ENCODE measurements at places on chromosomes 2 and 18.

DNA sequence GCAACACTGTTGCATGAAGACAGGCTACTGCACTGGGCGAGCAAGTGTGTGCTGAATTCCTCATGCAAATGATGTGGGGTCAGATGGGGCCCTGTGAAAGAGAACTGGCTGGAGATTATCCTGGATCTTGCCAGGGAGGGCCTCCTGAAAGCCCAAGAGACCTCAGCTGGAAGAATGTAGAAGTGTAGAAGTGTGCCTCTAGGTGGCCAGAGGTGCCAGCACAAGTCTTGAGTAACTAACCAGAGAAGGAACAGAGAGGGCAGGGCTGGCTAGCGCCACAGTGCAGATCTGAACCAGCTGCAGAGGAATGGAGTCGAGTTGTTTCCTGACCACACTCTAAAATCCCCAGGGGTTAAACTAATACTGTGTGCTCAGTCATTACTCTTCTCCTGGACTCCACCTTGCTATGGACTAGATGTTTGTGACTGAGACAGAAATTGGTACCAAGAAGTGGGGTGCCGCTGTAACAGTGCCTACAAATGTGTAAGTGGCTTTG, 399.3 kb downstream of the LRATD1 start:
- no peak for DNase-seq

DNA sequence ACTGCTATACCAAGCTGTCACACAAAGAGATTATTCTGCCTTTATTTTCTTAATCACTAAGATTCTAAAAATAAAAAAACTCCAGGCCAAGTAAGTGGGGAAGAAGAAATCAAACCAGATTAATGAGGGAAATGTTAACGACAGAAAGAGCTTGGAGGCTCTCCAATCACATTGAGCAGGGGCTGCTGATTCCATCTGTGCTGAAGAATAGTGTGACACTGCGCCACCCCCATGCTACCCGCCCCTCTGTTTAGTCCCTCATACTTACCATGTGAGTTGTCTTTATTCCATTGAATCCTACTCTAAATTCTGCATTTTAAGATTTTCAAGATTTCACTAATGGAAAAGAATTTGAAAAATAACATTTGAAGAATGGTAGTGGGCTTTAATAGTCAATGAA, 998.0 kb upstream of the CDH2 start:
- no peak for DNase-seq

DNA sequence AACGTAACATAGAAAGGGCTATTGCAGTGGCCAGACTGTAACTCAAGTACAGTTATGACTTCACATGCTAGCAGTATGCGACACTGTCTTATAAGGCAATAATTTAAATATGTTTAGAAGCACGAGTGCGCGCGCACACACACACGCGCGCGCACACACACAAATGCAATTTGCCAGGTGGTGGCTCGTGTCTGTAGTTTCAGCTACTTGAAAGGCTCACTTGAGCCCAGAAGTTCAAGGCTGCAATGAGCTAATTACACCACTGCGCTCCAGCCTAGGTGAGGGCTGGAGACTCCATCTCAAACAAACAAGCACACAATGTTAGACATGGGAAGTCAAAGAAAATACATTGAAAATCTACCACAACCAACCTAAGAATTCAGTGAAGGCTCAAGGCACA, 103.7 kb downstream of the USP34 start:
- DNase-seq = no peak

DNA sequence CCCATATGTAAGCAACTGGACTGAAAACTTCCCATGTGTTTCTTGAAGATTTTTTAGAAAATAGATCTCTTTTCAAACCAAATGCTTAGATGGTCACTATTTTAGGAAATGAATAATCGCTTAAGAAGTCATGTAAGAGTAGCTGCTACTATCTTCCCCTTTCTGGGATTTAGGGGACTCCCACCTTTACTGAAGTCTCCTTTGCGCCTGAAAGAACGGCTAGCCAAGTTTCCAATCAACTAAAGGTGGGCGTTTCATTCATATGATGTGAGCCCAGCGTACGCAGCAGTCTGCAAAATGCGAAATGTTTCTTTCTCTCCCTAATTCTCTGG, 1.1 kb downstream of the DIPK1C start:
- DNase-seq = no peak

DNA sequence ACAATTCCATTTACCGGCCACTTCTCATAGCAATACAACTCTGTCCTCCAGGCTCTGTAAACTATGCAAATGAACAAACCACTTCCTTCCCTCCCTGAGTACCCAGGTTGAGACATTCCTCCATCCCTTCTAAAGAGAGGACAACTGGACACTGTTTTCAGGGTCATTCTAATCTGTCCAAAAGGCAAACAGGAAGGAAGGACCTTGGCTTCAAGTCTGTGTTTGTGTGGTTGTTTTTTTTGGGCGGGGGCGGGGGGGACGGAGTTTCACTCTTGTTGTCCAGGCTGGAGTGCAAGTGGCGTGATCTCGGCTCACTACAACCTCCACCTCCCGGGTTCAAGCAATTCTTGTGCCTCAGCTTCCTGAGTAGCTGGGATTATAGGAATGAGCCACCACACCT, 3.3 kb downstream of the TFCP2L1 start:
- no peak for DNase-seq

DNA sequence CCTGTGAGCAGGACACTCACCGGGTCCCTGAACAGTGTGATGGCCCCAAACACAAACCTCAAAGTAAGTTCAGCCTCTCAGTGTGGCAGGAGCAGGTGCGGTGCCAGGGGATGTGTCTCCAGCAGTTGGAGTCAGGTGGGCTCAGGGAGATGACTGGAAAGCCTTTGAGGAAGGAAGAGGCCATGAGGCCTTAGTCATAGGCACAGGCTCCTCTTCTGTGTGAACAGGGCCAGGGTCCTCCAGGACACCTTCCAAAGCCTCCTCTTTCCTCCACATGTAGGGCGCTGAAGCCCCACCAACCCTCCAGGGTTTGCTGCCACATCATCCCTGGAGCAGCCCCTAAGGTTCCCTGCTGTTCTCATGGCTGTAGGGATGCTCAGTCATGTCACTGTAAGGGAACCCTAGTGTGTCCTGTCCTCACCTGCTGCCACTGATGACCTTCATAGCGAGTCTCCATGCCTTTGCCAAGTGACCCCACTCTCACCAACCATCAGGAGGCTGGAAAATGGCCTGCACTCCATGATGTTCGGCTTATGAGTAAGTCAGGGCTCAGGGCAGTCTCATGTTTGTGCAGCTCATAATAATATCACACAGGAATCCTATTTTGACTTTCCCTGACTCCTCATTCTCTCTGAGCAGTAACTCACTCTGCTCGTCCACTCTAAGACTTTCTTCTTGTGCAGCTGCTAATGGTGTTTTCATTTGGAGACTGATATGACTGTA, 1152.9 kb downstream of the RPIA start:
- DNase-seq = no peak

DNA sequence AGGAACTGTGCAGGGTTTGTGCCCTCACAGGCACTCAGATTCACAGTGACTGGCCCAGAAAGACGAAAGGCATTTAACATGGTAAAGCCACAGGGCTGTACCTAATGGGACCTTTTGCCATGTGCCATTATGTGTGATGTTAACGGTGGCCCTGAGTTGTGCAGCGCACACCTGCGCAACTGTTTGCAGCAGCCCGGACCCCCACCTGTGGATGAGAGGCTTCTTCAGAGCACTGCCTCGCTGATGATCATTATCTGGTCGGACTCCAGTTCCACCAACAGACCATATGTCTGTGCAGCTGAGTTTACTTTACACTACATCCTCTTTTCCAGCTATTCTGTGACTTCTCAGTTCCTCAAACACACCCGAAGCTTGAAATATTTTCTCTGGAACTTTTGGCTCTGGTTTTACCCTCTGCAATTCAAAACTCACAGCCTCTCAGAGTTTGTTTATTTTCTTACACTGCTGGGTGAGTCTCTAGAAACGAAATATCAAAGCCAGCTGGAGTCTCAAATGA, 35.6 kb upstream of the UBE2F start:
- DNase-seq = no peak

- DNase-seq = no peak
Observed at GRCh38 chr2:65075605-65076344, 19.6 kb downstream of the CEP68 start.

DNA sequence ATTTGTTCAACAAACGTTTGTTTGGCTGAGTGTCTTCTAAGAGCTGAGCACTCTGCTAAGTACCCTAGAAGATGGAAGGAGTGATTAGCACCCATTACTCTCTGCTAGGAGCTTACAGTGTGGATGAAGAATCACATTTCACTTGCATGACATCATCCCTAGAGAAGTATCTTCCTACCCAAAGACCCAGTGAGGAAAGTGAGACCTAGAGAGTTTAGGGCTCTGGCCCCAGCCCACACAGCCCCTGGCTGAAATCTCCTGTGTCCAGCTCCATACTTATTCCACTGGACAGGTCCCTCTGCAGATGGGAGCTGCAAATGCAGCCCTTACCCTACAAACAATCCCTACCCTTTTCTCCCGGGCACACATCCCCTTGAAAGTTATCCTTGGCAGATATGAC, 26.8 kb upstream of the EPAS1 start:
- DNase-seq = no peak

- no peak for DNase-seq
Observed at GRCh38 chr2:77521931-77522470, at the start of gene LRRTM4. Gene LRRTM4 (minus strand): TSS chr2:77522376.

GRCh38 chr18:11167778-11168177, 18.4 kb upstream of the PIEZO2 start:
- no peak for DNase-seq

DNA sequence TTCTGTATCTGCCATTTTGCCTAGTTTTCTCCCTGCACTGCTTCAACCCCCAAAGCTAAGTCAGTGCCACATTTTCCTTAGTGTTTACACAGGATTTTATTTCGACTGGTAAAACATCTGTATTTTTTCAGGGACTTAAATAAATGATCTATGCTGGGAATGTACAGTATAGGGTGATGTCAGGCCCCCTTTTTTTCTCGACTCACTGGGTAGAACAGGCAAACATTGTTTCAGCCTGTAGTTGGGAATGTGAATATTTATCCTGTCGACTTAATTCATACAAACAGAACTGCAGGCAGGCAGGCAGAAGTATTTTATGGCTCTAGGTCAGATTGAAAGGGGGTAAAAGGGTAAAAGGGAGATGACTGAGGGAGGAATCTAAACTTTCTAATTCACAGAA, 123.5 kb upstream of the ZFP36L2 start:
- no peak for DNase-seq

DNA sequence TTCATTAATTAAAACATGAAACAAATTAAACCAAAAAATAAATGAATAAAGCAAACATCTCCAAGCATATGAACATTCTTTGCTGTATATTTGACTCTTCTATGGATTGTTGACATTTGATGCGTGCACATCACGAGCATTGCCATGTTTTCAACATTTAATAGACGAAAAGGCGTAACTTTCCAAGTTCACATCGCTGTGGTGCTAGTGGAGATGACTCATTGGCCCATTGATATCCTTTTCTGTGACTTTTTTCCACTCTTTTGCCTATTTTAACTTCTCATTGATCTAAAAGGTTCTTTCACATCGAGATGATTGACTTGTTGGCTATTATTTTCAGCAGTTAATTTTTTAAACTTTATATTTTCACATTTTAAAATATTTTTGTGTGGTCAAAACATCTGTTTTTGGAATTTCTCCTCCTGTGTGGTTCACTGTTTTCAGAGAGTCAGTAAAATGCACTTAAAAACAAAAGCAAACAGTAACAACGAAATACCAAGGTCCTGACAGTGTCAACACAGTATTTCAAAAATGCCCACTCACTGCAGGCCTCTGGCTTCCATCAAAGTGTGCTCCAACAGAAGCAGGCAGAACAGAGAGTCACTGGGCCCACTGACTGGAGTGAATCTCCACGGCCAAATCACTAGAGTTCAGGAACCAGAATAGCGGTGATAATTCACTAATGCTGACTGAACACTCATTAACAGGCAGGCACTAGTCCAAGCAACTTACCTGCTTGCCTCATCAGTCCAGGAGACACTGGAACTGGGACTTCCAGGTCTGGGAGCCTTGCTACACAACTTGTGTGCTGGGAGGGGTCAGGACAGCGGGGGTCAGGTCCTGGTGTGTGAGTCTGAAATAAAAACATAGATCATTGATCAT, 372.2 kb upstream of the SMIM21 start:
- no peak for DNase-seq

- no peak for DNase-seq
Observed at GRCh38 chr2:236673126-236673822, 103.6 kb downstream of the ACKR3 start.

- no peak for DNase-seq
Observed at GRCh38 chr2:72155737-72156136, 8.1 kb upstream of the CYP26B1 start.

DNA sequence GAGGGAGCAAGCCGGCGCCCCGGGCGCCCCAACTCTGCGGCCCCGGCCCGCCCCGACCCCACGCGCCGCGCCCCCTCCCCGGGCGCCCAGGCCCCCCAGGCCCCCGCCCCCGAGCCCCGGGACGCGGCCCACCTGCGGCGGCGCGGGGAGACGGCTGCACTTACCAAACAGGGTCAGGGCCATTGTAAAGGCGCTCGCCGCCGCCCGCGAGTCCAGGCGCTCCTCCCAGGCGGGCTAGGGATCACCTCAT, 526 bp downstream of the CHN1 start:
- no peak for DNase-seq

GRCh38 chr2:134027980-134028379, 225.9 kb upstream of the MGAT5 start:
- no peak for DNase-seq

GRCh38 chr2:35963357-35963756, 392.2 kb upstream of the CRIM1 start:
- no peak for DNase-seq

GRCh38 chr2:48944956-48945355, 189.4 kb upstream of the LHCGR start:
- no peak for DNase-seq

DNA sequence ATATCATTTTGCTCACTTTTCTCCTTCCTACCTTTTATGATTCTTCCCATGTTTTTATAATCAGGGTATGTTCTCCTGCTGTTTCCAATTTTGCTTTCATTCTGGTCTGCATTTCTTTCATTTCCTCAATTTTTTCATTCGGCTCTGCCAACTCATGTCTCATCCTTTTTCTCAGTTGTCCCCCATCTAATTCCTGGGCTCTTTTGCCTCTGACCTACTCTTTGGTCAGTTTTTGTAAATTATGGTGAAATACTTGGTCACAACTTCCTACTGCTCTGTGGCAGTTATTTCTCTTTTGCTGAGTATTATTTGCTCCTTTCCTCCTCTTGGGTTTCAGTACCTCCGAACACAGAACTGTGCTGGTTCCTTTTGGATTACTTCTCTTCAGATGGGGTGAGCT, 27.5 kb downstream of the MYO7B start:
- DNase-seq = no peak

GRCh38 chr2:105615305-105615704, 129.4 kb upstream of the NCK2 start:
- DNase-seq = no peak

- DNase-seq = no peak
Observed at GRCh38 chr2:218988650-218989049, 3.7 kb upstream of the FEV start.

DNA sequence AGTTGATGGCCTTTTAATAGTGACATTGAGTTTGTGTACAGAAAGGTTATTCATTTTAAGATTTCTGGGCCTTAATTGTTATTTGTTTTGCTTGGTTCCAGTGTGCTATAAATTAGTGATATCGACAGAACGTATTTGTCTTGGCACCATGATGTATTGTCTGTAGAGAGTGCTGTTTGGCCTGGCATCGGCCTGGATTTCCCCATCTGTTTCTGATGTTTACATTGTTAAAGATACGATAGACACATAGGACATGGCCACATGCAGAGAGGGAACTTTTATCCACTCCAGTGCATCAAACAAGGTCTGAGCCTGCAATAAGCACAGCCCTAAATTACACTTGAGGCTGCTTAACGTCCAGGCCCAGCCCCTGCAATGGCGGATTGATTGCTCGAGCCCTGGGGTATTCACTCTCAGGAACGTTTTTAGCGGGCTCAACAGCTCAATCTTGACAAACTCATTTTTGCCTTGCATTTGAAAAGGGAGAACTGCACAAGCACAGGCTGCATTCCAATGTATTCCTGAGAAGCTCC, 144.7 kb downstream of the SLC4A3 start:
- no peak for DNase-seq

Measured in stimulated activated CD4-positive, alpha-beta T cell treated with anti-CD3 and anti-CD28 coated beads, Interleukin-1b, Interleukin-23, amount 100 ng/mL, for 4 hours (primary cell).